ENCODE measurements at places on chromosomes 12 and 14.

DNA sequence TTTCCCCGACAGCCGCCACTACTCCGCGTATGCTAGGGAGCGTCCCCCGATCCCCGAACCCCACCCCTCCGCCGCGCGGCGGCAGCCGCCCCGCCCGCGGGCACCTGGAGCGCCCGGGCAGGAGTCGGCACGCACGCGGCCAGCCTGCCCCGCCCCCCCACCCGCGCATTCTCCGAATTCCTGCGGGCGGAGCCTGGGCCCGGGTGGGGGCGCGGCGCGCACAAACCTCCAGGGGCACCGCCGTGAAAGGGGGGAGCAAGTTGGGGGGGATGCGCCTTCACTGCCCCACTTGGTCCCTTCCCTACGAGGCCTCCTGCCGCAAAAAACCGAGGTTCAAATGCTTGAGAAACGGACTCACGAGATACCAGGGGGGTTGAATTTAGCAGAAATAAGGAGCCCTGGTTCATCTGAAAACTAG, 1.7 kb downstream of the AJUBA start:
- DNase-seq, result no peak

DNA sequence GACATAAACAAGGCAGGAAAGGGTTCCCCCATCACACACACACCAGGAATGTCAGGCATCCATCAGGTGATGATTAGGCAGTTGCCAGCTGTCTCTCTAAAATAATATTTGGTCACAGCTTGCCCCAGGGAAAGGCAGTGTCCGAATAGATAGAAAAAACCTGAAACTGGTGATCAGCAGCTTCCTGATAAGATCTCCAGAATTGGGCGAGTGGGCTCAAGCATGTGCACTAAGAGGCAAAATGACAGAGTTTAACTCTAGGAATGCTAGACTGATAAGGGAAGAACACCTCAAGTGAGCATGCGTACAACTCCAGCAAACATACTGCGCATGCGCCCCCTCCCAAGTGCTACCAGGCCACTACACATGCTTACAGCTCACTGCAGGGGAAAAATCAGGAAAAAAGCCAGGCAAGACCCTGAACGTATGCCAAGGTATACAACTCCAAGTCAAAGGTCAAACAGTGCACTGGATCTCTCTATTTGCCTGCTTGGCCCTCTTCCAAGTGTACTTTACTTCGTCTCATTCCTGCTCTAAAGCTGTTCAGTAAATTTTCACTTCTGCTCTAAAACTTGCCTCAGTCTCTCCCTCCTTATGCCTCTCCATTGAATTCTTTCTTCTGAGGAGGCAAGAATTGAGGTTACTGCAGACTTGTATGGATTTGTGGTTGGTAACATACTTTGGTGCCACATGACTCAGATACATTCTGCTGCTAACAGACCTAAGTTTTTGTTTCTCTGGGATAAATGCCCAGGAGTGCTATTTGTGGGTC, 73.5 kb upstream of the VASH1 start:
- DNase-seq, result no peak

DNA sequence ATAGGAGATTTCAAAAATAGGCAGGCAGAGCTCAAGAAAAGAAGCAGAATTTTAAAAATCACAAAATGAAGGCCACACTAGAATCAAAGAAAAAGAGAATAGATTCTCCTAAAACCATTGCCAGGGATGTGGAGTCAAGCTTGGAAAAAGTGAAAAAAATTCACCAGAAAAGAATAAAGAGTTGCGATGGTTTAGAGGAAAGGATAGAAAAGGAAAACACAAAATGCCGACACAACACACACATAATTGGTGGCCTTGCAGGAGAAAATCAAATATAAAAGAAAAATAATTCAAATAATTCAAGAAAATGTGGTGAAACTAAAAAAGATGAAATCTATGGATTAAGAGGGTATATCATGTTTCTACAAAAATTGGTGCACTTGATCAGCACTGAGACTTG, 181.6 kb upstream of the C14orf180 start:
- no peak for DNase-seq

DNA sequence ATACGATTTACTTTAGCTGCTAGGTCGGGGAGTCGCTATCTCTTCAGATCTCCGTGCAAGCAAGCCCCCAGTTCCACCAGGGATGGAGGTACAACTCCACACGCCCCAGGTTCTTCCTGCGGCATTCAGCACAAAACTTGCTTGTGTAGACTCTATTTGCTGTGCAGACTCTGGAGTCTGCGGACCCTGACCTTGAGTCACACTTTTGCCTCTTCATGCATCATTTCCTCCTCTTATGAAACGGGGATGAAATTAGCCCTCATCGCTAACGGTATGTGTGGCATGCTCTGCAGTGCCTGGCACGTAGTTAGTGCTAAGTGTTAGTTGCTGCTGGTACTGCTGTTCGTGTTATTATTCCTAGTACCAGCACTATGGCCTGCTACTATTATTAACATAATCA, 84.4 kb downstream of the TMEM132D start:
- no peak for DNase-seq

DNA sequence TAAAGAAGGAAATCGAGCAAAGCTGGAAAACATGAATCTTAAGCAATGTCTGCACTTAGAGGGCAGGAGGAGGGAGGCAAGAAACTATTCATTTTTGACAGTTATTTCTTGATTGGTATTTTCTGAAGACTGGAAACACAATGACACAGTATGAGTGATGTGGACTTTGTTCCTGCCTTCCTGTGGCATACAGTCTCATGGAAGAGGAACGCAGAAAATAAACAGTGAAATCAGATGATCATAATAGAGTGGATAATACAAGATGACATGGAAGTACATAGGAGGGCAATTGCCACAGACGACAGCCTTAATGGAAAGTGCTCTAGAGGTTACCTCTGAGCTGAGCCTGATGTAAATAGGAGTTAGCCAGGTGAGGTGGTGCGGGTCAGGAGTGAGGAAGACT, 140.4 kb upstream of the MAX start:
- DNase-seq, result no peak

GRCh38 chr12:28899951-28900350, 249.1 kb upstream of the FAR2 start:
- DNase-seq, result no peak

DNA sequence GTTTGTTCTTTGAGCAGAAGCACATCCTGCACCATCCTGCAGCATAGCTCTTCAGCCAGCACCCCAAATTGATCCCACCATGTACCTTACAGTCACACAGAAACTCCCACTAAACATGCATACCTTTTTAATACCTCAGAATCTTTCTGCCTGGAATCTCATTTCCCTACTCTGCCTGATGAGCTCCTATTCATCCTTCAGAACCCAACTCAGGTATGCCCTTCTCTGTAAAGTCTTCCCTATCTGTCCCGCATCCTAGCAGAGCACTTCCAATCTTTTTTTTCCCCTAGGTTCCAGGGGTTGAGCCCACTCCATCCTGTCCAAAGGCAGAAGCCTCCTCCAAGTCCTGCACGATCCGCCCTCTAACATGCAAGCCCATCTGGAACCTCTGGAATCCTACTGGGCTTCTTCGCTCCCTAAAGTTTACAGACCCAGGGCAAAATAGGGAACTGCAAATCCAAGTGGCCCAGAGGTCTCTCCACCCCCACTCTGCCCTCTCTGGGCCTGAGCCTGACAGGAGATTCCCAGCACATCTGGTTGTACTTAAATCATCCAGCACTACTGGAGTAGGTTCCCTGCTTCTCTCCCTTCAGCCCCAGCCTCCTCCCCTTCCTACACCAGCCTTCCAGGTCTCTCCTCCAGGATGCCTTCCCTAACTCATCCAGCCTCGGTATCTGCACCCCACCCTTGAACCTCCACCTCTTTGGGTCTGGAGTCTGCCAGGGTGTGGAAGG, 4.1 kb upstream of the FIGNL2 start:
- no peak for DNase-seq

DNA sequence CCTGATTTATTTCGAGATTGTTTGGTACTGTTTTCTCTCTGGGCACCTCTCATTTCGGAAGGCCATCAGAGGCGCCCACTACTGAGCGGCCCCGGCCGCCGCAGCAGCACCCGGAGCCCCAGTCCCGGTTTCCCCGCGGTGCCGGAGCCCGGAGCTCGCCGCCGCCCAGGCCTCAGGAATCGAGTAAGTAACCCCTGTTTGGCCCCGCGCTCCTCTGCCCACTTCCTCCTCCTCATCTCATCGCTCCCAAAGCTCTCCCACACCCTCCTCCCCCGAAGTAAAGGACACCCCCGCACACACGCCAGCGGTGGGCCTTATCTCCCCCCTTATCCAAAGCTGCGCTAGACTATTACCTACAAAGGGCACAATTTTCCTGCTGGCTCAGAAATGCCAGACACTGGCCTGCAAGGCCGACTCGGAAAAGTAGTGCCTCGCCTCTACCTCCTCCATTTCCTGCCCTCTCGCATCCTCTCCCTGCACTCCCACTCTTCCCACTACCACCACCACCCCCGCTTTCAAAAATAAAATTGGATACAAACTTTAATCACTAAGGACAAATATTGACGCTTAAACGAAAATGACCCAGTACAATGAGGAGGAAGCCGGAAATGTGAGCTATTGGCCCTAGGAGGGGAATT, 637 bp upstream of the FOXG1 start:
- no peak for DNase-seq

GRCh38 chr12:46562625-46563225, 190.2 kb upstream of the SLC38A2 start:
- DNase-seq, result no peak

DNA sequence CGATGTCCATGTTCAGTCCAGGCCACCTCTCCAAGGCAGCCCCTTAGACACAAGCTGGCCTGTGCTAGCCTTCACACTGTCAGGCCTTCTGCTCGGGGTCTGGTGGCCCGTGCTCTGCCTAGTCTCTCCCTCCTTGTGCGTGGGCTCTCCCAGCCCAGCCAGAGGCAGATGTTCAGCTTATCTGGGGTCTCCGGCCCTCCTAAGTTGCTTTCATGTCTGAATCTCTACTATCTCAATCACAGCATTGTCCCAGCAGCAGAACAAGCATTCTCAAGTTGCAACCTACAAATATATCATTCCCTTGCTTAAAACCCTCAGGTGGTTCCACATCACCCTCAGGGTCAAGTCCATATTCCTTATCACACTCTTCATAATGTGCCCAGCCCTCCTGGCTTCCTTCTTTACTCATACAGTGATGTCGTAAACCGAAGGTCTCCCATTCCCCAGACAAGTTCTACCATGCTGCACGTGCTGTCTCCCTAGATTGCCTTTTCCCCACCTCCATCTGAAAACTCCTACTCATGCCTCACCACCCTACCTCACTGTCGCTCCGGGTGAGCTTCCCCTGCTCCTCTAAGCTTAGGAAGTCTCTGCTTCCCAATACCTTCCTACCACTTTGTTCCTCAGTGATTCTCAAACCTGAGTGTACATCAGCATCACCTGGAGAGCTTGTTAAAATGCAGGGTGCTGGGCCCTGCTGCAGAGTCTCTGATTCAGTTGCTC, 1.5 kb downstream of the KRT73 start:
- no peak for DNase-seq

- DNase-seq, result no peak
Measured at GRCh38 chr14:61341275-61342206, 20.2 kb downstream of the PRKCH start.

DNA sequence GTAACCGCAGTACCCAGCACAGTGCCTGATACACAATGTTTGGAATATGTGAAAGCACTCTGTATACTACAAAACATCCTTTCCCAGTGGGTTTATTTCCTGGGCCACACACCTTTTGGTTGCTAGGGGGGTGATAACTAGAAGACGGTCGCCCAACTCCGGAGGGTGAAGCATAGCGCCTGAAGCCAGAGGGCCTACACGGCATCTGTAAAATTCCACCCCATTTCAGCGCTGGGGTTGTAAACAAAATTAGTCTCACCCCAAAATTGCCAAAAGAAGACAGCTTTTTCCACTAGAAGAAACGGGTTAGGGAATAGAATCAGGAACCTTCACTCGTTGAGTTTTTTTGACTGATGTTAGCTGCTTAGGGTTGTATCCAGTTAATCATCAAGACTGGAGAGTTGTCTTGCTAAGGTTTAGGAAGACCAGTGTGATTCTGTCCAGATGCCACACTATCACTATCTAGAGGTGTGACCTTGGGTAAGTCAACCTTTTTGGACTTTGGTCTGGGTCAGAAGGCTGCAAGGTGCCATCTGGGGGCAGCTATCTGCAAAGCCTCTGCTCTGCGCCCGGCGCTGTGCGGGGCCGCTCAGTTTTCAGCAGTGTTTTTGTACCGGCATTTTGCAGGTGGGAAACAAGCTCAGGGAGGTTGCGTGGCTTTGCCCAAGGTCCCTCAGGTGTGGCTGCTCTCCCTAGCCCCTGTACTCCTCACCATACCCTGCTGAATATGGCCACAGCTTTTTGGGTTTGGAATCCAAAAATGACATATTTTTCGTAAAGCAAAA, 1.3 kb downstream of the ZNF839 start:
- no peak for DNase-seq

GRCh38 chr12:121060149-121061001, 21.3 kb upstream of the OASL start:
- DNase-seq, result peak; percentile 32

GRCh38 chr14:42872786-42873185, 1266.1 kb downstream of the LRFN5 start:
- no peak for DNase-seq

DNA sequence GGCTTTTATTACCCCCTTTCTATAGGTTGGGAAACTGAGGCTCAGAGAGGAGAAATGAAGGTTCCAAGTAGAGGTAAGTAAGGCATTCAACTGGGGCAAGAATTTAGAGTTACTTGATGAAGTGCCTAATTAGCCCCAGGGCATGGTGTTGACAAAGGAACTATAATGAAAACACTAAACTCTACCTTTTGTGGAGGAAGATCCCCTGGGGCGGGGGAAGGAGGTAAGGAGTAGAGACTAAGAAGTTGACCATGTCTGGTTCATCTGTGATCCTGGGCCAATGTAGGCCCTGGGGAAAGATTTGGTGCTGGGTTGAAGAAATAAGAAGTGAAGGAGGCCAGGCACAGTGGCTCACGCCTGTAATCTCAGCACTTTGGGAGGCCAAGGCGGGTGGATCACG, 16.2 kb upstream of the COX6A1 start:
- DNase-seq, result no peak

Data from bone marrow (tissue), 2 donors.